ENCODE measurements at places on chromosomes 4 and X.

DNA sequence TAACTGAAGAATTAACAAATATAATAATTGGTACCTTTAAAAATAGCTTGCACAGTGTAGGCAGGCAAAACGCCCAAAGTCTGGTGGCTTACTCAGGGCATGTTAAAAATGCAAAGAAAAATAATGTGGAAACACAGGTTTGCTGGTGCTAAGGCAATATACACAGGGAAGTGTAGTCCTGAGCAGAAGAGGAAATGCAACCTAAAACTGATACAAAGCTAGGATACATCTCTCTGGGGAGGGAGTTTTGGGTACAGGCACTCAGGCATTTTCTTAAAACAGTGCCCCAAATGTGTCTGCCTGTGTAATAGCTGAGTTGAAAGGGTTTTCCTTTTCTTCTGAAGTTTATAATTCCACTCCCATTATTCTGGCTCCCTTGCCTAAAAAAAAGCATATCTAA, 47.4 kb downstream of the TMPRSS11E start:
- no peak for DNase-seq

DNA sequence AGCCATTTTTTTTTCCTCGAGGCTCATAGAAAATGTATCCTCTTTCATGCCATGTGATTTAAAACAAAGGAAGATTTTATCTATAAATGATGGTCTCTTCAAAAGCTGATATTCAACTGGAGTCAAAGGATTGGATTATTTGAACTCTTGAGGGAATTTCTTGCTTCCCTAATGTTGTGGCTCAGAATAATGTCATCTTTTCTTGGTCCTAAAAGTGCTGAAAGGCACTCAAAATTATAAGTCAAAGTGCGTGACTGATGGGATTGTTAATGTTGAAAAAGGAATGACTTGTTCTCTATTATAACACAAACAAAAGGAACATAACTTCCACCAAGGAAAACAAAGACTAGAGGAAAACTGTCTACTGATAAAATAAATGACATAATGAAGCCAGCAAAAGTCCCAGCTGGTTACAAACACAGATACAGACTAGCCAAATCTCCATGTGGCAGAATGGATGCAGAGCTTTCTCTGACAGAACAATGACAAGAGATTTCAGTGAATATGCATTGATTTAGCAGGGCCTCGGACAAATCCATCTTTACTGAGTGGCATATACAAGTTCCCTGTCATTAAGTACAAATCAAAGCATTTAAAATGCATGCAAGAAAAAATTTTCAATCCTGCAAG, 552.6 kb downstream of the GBA3 start:
- no peak for DNase-seq

DNA sequence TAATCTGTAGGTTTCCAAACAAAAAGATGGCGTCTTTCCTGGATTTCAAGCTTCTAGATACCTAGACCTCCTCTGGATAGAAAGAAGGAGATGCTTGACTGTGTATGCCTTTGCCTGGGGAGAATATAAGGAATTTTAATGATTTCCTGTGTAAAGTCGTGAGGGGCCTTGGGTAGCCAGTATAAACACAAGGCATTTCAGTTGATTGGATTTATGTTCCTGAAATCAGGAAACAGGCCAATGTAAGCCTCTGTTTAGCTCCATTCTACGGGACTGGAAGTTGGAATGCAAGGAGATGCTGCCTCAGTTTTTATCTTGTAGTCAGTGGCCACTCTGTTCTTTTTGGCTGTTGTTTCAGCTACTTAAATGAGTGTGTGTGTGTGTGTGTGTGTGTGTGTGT, 137.2 kb downstream of the GUCY2F start:
- no peak for DNase-seq

- no peak for DNase-seq
These were observed 18.0 kb downstream of the SHISA3 start for GRCh38 chr4:42415281-42415680.

GRCh38 chr4:13525606-13526281, 18.6 kb downstream of the NKX3-2 start:
- DNase-seq, result no peak

- DNase-seq, result no peak
These were observed 38.9 kb upstream of the BCLAF3 start for GRCh38 chrX:20029728-20030127.

- DNase-seq, result no peak
These were observed 302.7 kb downstream of the GPM6A start for GRCh38 chr4:175509320-175509719.

GRCh38 chr4:153060196-153060595, 124.1 kb downstream of the FHDC1 start:
- no peak for DNase-seq

DNA sequence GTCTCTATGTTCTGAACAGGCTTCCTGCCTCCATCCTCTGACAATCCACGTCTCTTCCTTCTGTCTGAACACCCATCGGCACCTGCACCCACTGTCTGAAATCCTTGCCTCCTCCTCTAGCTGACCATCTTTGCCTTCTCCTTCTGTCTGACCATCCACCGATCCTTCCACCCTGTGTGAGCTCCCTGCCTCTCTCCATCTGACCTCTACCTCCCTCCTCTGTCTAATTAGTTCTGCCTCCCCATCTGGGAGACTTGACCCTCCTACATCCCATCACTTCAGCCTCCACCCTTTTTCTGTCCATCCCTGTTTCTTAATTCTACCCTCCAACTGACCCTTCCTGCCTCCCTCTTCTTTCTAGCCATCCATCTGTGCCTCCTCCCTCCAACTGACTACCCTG, 10.0 kb downstream of the SLC38A5 start:
- no peak for DNase-seq

- no peak for DNase-seq
These were observed 40.4 kb downstream of the NSG1 start for GRCh38 chr4:4427121-4427870.

- no peak for DNase-seq
These were observed 717.0 kb downstream of the CCSER1 start for GRCh38 chr4:90844241-90844640.

DNA sequence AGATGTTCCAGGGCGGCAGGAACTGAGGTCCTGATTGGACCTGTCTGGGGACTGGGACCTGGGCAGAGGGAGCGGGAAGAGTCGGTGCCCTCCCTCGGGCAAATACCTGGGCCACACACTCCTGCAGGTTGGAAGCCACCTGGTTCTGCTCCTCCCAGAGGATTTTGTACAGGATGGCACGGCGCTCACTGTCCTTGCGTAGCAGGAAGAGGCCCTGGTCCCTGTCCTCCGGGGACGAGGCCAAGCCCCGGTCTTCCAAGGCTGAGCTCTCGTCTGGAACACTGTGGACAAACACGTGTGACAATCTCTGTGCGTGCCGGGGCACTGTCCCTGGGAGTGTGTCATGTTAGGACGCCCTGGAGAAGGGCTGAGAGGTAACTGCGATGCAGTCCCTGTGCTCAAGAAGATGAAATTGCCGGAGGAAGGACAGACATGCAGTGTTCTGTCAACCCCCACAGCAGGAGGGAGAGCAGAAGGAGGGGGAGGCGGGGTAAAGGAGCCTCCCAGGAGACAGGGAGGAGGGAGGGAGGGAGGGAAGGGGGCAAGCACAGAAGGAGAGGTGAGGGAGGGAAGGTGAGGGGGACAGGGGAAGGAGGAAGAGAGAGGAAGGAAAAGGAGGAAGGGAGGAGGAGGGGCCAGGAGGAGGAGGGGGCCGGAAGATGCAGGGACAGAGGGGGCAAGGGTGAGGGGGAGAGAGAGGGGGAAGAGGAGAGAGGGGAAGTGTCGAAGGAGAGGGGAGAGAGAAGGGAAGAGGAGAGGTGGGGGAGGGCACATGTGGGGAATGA, 29.0 kb downstream of the PDHA1 start:
- peak; percentile 21 for DNase-seq

GRCh38 chr4:114310296-114310925, 288.2 kb upstream of the UGT8 start:
- DNase-seq, result no peak

- no peak for DNase-seq
These were observed 90.3 kb downstream of the CYSLTR1 start for GRCh38 chrX:78237127-78237526.

- no peak for DNase-seq
These were observed 79.2 kb upstream of the UGT8 start for GRCh38 chr4:114519368-114519767.

DNA sequence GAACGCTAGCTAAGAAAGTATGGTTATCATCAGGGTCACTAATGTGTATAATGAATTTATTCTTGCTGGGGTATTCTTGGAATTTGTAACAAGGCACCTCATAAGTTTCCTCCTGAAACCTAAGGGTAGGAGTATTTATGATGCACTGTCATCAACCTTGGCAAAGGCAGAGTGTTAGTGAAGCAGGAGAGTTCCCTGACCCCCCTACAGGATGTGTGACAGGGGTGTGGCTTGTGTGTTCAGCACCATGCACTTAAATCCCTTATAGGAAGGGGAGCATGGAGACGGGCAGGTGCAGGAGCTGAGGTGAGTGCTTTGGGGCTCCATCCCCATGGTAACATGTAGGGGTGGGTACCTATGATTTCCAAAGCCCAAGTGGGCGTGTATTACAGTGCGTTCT, 237.7 kb downstream of the GALNTL6 start:
- no peak for DNase-seq

- no peak for DNase-seq
These were observed 82.2 kb downstream of the FNIP2 start for GRCh38 chr4:158850800-158851644.

- no peak for DNase-seq
These were observed 54.7 kb downstream of the MFAP3L start for GRCh38 chr4:169971456-169972015.

DNA sequence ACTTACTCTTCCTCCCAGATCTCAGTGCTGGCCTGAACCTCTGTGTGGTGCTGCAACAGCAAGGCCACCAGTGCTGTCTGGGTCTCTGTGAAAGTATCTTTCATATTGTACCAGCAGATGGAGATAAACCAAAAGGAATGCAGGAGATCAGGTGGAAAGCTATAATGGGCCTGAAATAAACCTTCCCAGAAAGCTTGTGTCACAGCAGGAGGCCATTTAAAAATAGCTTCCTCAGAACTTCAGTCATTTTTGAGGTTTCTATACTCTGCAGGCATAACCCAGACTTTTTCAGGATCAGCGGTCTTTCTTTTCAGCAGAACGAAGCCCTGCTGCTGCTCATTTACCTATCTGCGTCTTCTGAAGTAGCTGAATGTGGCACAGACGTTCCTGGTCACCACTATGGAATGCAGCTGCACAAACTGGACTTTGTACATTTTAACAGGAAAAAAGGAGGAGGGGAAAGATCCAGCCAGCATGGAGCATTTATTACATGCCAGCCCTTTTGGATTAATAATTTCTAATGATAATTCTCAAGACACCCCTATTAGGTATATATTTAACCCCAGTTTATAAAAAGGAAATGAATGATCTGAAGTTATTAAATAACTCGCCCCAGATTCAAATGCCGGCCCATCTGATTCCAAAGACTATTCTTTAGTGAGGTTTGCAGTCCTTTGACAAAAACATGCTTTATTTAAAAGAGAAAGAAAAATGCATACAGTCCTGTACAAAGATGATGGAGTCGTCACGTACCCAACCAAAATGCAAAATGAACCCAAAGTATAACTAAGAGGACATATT, 119.7 kb downstream of the NFKB1 start:
- no peak for DNase-seq

DNA sequence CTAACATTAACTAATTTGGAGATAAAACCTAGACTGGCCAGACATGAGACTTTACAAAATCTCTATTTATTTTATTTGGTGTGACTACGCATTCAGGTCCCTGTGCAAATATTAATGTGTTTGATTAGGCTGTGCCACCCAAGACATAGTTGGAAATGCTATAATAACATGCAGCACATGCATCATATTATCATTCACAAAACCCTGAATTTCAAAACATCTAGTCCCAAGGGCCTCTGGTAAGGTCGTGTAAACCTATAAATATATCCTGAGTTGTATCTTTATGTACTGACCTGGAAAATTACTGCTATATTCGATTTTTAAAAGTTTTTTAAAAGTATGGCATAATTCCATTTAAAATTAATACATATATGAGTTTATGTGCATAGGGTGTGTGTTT, 47.1 kb upstream of the FAT4 start:
- no peak for DNase-seq

DNA sequence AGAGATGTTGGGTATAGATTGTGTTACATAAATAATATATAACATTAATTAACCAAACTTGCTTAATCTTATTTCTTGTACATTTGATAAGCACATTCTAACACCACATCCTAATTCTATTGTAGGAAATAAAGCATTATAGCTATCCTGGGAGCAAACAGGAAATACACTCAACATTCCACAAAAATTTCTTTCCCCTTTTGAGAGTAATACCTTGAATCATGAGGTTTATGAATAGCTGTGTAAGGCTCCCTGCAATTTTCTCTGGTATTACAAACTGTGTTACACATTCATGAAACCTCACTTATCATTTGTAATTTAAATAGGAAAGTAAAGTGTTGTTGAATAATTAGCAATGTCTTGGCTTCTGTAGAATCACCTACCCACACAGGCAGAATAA, 95.1 kb downstream of the TMEM47 start:
- no peak for DNase-seq
